ENCODE measurements at places on chromosomes 3 and 15.

DNA sequence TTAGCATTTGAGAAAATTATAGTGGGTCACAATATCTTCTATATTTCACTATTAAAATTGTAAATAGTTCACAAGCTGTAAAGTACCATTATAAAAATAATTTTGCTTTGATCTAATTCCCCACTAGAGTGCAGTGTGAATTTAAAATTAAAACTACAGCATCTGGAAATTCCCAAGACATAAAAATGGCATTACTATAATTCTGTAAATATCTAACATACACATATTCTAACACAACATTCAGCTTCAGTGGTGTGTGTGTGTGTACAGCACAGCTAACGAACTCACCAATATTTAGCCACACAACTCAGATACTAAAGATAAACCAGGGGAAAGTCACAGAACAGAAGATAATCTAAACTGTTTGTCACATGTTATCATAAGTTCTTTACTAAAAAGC is 424.9 kb upstream of the ZNF385D start:
- DNase-seq = no peak

DNA sequence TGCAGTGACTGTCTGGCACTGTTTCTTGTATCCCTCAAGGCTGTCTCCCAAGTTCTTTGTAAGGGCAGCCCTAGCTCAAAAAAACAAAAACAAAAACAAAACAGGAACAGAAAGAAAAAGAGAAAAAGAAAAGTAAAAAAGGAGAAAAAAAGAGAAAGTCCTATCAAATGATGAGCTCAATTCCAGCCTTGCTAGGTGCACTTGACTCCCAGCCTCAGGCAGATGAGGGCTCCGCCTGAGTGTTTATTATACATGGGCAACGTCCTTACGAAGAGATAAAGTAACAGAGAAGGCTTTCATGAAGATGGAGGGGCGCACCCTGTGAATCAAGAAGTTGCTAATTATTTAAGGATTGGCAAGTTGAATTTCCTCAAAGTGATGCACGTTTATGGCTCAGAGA is 175.3 kb downstream of the MEIS2 start:
- no peak for DNase-seq

- no peak for DNase-seq
Measured at GRCh38 chr15:81569286-81570080, 195.5 kb upstream of the TMC3 start.

DNA sequence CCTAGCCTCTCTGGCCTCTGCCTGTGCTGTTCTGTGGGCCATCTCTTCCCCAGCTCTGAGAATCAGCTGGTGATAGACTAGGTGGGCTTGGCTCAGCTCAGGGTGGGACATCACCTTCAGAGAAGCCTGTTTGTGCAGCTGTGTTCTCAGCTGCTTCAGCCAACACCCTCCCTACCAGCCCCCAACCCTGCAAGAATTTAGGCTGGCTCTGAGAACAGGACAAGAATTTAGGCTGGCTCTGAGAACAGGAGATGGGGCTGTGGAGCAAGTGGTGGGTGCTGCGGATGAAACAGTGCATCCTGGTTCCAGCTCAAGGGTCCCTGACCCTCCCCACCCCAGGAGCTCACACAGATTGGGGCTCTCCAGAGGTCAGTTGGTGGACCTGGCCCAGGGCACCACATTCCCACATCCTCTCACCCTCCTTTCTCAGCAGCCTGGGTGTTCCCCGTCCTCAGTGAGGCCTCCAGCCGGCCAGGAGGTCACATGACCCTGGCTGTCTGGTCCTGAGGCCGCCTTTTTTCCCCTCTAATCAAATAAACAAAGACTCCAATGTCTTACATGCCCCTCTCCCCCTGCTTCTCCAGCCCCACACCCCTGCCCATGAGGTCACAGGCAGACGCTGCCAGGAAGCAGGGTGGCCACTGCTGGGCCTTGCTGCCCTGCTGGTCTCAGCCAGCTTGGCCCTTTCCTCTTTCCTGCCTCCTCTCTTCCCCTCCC is 14.9 kb downstream of the PLEKHO2 start:
- DNase-seq = no peak

- DNase-seq = no peak
Measured at GRCh38 chr3:99330924-99331532, 307.4 kb upstream of the COL8A1 start.

DNA sequence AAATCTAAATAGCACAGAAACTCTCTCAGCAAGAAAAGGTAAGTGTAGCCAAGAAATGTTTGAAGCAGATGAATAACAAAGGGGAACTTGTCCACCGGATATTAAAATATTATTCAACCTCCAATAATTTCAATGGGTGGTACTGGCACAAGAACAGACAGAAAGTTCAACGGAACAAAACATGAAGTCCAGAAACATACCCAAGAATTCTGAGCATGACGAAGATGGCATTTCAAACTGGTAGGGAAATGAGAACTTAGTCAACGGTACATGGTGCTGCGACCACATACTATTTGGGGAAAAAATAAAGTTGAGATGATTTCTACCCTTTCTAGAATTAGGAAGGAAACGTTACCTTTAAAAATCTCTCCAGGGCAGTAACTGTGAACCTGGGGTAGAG is 5.5 kb downstream of the CHSY1 start:
- no peak for DNase-seq

GRCh38 chr3:126751611-126752302 is 47.7 kb downstream of the CHCHD6 start:
- DNase-seq = no peak

GRCh38 chr15:73633991-73634495 is 854 bp upstream of the NPTN start:
- DNase-seq = no peak

DNA sequence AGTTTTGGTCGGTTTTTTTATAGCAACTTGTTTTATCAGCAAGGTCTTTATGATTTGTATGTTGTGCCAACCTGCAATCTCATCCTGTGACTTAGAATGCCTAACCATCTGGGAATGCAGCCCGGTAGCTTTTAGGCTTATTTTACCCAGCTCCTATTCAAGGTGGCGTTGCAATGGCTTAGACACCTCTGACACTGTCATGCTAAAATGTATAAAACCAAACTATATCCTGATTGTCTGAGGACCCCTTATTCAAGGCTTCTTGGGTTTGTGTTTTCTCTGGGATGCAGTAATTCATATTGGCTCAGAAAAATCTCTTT is 209.0 kb upstream of the ALCAM start:
- no peak for DNase-seq

- no peak for DNase-seq
Measured at GRCh38 chr15:31147456-31147855, 45.9 kb upstream of the TRPM1 start.

DNA sequence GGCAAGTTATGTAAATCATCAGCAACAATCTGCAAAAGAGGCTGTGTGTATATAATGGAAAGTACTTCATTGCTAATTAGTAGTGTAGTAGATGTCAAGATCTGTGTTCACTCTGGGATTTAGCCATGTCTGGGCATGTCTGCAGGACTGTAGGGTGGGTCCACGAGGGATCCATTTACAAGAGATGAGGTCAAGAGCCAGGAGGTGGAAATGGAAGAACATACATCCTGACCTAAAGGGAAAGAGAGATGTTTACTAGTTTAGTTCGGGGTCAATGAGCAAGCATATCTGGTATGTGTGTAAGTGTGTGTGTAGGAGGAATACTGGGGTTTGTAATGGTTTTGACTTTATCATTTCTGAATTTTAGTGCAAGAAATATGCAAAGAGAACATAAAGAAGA is 171.5 kb upstream of the NANOGP8 start:
- DNase-seq = no peak

GRCh38 chr3:193016437-193016901 is 98.8 kb upstream of the MB21D2 start:
- no peak for DNase-seq

- no peak for DNase-seq
Measured at GRCh38 chr15:67097424-67097823, 32.0 kb downstream of the SMAD3 start.

DNA sequence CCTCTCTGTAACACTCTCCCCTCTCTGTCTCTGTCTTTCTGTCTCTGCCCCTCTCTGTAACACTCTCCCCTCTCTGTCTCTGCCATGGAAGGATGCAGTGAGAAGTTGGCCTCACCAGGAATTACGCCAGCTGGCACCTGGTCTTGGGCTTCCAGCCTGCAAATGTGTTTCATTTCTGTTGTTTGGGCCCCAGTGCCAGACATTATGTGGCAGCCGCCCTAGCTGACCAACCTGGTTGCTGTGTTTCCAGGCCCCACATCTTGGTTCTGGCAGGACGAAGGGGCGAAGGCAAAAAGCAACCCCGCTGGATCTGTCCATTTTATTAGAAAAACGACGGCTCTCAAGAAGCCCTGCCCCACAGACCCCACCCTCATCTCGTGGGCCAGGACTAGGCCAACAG is 5.2 kb upstream of the ZXDC start:
- no peak for DNase-seq

DNA sequence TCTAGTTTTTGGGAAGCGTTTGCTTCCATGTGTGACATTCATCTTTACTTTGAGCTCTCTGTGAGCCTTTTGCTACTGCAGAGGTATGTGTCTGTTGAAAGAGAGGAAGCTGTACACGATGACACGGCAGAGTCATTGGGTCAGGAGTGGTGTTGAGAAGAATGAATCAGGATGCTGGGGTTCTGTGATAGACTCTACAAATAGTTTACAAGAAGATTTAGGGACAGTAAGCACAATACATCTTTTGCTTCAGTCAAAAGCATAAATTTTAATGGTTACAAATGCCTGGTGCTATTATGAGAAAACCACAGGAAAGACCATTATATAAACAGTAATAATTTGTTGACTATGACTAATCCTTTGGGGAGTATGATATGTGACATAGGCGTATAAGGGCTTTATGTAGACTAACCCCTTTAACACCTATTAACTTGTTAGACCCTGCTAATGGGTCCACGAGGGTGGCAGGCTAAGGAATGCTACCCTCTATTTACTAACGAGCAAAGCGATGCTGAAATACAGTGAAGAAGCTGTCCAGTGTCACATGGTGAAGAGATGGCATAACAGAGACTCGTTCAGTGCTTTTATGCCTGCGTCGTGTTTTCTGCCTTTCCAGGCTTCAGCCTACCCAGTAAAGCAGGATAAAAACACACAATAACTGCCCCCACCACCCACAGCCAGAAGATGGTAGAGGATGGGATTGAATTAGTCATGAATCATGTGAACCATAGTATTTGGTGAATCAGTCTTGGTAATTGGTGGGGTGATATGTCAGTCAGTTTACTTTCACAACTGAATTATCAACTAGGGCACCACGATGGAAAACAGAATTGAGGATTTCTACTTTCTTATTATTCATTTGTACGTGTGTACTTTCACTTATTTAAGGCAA is 118.8 kb downstream of the LPP start:
- DNase-seq = no peak

DNA sequence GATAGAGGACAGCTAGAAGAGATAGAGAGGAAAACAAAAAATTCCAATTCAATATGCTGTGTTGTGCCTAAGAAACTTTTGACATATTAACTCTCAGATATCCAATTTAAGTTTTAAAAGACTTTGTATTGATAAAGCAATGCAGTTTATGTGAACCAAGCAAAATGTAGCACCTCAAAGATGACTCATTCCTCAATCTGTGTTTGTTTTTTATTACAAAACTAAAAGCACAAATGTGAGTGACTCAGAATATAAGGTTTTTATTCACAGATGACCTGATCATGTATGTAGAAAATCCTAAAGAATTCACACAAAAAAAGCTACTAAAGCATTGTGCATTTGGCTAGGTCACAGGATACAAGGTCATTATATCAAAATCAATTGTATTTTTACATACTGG is 11.1 kb downstream of the HCLS1 start:
- DNase-seq = no peak

GRCh38 chr3:26752466-26752865 is 129.9 kb downstream of the LRRC3B start:
- no peak for DNase-seq

- no peak for DNase-seq
Measured at GRCh38 chr3:188819939-188820338, 351.8 kb upstream of the TPRG1 start.

Measured in activated CD8-positive, alpha-beta T cell treated with anti-CD3 and anti-CD28 coated beads, Interleukin-2, amount 10 ng/mL, durations not matched to agents 7 days and 5 days (primary cell).